ENCODE measurements at places on chromosomes 6 and 20. TPM values are rescaled to one million over a fixed set of nuclear protein-coding genes. Genes with fewer than 3 reads are reported as not detected.

GRCh38 chr6:134683783-134684422 lies 266.0 kb downstream of the ALDH8A1 start:
- no peaks in the 10 kb centered on the region for H3K36me3 ChIP-seq
- no peak overlapping the region for H3K27ac ChIP-seq
- H3K4me1 ChIP-seq = no peaks in the 10 kb centered on the region
- no peak for DNase-seq
- no peaks in the 10 kb centered on the region for H3K27me3 ChIP-seq

DNA sequence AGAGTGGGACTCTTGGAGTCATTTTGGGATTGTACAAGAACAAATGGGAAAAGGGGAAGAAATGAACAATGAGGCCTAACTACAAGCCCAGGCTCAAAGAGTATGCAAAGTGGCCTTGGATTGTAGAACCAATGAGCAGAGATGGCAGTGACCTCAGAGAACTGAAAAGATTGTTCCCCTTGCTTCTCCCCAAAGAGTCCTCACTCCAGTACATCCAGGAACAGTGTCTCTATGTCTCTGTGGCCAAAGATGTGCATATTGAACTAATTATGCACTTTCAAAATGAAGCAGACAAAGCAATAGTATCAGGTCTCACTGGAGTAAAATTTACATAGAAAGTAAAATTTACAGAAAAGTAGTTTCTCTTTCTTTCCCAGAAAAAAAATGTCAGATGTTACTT lies 81.0 kb downstream of the SMLR1 start:
- no peak for DNase-seq
- H3K4me1 ChIP-seq = peaks cover 5% of the 10 kb centered on the region
- no peak overlapping the region for H3K4me3 ChIP-seq
- no peaks in the 10 kb centered on the region for H3K36me3 ChIP-seq
- no peaks in the 10 kb centered on the region for H3K27me3 ChIP-seq
- no peak overlapping the region for H3K27ac ChIP-seq

The NNAT gene
- not detected for polyA plus RNA-seq

DNA sequence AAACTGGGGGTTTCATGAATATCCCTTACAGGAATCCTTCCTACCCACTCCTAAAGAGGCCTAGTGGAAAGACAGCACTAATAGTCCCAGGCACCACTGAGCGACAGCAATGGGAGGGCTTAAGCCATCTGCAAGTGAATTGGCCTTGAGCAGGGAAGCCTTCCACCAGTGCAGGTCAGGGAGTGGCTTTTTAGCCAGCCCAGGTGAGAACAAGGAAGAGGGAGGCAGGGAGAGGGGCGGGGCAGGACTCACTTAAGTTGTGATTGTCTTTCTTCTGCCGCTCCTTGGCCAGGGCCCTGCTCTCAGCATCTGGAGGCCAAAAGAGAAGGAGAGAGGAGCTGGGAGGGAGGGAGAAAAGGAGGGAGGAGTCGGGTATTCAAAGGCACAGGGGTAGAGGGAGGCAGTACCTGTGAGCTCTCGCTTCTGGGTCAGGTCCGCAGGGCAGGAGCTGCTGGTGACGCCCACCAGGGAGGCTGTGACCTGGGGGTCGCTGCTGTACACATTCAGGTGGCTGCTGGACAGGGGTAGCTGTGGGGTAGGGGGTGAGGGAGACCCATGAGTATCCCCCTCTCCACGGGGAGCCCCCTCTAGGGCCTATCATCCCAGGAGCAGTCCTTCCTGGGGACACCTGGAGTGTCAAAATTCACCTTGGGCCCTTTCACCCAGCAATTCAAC lies 47.8 kb downstream of the TFEB start:
- H3K27ac ChIP-seq = no peak overlapping the region
- no peaks in the 10 kb centered on the region for H3K4me1 ChIP-seq
- H3K36me3 ChIP-seq = no peaks in the 10 kb centered on the region
- no peak overlapping the region for H3K4me3 ChIP-seq

GRCh38 chr6:167589615-167589940 lies 237.1 kb upstream of the AFDN start:
- H3K27me3 ChIP-seq = no peaks in the 10 kb centered on the region
- no peak overlapping the region for H3K27ac ChIP-seq
- no peak overlapping the region for H3K4me3 ChIP-seq
- DNase-seq = no peak

- no peaks in the 10 kb centered on the region for H3K36me3 ChIP-seq
- DNase-seq = no peak
- no peak overlapping the region for H3K4me3 ChIP-seq
- H3K4me1 ChIP-seq = peaks cover 16% of the 10 kb centered on the region
These were observed 35.0 kb upstream of the SGK1 start for GRCh38 chr6:134352786-134353480.

The TMEM244 gene
- polyA plus RNA-seq = not detected
